ENCODE measurements at places on chromosomes 7 and 10.

- no peak for DNase-seq
Measured at GRCh38 chr10:83276971-83277370, 862.3 kb upstream of the GHITM start.

DNA sequence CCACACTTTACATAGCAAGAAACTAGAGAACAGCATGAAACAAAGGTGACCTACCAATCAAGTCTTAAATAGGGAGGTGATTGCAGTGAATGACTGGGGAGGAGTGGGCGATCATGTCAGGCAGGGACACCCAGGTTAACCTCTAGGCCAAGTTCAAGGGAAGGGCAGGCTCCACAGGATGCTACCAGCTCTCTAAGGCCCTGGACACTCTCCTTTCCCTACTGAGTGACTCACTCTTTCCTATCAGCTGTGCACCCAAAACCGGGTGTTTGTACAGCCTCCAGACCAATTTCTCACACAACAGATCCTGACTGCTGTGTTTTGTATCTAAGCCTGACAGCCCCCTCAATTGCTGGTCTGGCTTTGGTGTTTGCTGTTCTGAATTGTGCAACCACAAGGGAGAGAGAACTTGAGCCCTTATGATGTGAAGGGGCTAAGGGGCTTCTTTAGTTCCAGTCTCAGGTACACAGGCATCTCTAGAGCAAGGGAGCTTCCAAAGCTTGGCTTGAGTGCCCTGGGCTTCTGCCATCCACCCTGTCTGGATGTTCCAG, 107.8 kb downstream of the TBXAS1 start:
- DNase-seq, result no peak

GRCh38 chr10:8337332-8337651, 282.8 kb downstream of the GATA3 start:
- no peak for DNase-seq

DNA sequence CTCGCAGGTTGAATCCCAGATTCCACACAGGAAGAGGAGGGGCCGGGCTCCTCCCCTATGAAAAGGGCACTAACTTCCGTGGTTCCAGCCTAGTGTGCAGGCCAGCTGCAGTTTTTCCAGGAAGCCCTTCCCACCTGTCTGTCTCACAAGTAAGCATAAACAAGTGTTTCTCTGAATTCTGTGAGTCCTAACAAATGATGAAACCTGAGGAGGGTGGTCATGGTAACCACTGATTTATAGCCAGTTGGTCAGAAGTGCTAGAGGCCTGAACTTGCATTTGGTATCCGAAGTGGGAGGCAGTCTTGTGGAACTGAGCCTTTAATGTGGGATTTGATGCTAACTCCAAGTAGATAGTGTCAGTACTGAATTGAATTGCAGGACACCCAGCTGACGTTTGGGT, 54.7 kb upstream of the STEAP4 start:
- no peak for DNase-seq

DNA sequence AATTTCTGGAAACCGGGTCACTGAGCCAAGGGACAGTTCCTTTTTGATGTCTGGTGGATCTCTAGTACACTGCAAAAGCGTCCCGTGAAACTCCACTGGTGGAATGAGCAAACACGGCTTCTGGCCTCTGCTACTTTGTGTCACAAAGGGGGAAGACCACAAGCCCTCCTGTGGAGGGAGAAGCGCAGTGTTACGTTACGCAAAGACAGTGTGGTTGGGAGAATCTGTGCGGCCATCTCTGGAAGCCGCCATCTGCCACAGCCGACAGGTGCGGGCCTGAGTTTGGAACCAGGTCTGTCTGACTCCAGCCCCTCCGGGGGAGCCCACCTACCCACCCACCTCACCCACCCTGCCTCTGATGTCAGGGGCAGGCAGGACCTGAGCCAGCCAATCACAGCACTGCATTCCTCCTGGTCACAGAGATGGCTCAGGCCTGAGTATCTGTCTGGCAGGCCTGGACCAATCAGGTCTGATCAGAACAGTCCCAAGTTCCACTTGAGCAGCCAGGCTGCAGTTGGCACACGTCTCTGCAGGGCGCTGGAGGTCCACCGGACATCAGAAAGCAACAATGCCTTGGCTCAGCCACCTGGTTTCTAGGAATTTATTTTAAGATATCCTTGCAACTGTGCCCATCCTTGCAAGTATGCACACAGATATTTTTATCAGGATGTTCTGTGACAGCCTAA, 3.0 kb upstream of the CYP2W1 start:
- DNase-seq, result no peak

DNA sequence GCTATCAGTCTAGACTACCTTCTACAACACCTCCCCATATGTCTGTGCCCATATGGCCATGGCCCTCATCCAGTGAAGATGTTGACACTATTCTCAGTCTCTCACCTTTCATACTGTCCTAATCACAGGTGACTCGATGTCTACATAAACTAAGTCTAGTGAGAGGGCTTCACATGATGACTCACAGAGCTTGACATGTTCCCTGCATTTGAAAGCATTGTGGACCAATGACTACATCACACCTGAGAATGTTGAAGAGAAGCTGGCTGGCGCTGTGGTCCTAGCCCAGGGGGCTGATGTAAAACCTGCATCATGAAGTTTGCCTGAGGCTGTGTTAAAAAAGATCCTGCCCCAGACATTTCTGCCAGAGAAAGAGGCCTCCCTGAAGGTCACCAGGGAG, 167.2 kb downstream of the NPSR1 start:
- no peak for DNase-seq

- DNase-seq, result no peak
Measured at GRCh38 chr7:132557489-132558044, 18.7 kb downstream of the PLXNA4 start.

GRCh38 chr7:73730485-73730884, 8.1 kb downstream of the ABHD11 start:
- no peak for DNase-seq

GRCh38 chr10:118058371-118058770, 11.6 kb upstream of the RAB11FIP2 start:
- no peak for DNase-seq

GRCh38 chr10:131748191-131748590, 152.6 kb upstream of the PPP2R2D start:
- DNase-seq, result no peak

- no peak for DNase-seq
Measured at GRCh38 chr10:86508217-86508616, 13.4 kb downstream of the WAPL start.

DNA sequence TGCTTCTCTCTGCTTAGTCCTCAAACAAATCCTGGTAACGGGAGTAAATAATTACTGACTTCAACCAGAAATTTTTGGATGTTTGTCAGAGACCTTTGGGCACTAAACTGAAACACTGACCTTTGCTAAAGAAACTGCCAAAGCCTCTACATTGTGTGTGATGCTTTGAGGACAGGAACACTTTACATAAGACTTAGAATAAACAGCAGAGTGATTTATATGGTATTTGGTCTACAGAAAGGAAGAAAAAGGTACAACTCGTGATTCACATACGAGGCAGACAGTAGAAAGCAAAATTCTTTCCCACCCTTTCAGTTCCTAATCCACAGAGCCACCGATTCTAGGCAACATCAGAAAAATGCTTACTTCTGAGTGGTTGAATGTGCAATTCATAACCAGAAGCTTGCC, 59.8 kb downstream of the SLC16A12 start:
- DNase-seq, result no peak

GRCh38 chr10:113933894-113934532, 79.6 kb downstream of the NHLRC2 start:
- no peak for DNase-seq

GRCh38 chr7:156224833-156225225, 412.6 kb upstream of the SHH start:
- no peak for DNase-seq

GRCh38 chr7:31492086-31492485, 21.8 kb upstream of the ITPRID1 start:
- no peak for DNase-seq

DNA sequence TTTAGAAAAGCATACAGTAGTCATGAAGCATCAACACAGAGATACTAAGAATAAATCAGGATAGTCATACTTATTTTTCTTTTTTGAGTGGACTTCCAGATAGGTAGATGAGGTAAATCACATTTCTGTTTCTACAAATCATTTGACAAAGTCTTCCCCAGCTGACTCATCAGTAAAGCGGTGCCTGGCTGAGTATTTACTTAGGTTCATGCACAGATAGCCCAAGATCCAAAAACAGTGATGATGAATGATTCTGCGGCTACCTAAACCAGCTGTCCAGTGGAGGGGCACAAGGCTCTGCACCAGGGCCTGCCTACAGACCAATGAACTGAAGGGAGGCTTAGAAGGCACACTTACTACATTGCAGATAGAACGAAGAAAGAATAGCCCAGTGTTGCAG, 113.1 kb downstream of the PARP12 start:
- DNase-seq, result no peak

DNA sequence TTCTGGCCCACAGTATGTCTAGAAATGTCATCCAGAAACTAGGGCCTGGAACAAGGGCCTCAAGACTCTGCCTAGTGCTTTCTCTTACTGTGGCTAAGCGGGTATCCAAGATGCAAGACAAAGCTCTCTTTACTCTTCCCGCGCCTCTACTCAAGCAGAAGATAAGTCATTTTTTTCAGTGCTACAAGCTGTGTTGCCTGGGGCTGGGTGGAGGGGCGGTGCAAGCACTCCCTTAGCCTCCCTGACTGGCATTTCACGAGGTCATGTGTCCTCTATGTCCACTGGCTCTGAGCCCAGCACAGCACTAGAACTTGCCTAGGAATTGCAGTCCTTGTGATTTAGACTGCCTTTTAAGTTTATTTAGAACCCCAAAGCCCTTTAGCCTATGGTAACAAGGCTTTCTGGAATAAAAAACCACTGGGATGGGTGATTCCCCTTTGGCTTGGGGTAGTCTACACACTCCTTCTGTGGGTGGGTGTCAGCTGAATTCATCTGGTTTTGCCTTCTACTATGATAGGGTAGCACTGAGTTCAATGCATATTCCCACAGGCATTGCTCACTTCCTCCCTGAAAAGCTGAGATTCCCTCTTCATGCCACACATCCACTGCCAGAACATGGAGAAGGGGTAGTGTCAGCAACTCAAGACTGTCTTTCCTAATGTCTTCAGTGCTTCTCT, 371.8 kb upstream of the KCND2 start:
- no peak for DNase-seq

Measured in stimulated activated naive CD4-positive, alpha-beta T cell treated with Interleukin-2 at 50 U/mL for 16 hours (primary cell).